IMR-90 (cell line): ENCODE measurements at places on chromosomes 1 and 21. TPM values are rescaled to one million over a fixed set of nuclear protein-coding genes. Genes with fewer than 3 reads are reported as not detected.

GRCh38 chr1:168467452-168467851 lies 76.3 kb downstream of the XCL2 start:
- no peak for DNase-seq

DNA sequence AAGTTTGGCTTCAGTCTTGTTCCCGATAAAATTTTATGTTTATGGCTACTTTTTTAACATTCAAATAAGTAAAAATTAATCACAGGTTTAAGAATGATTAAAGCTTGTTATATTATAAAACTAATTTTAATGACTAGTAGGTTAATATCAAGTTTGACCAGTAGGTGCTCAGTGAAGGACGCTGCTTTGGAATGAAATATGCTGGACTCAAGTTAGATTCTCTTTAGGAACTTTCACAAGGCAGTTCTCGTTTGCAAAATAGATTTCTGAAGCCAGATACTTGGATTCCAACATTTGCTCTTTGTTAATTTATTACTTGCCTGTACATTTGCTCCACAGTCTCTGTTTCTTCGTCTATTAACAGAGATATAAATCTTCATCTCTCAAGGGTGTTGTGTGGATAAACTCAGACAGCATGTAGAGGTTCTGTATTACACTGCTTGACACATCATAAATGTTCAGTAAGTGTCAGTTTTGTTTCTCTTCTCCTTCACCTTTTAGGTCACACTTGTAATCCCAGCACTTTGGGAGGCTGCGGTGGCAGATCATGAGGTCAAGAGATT lies 432.8 kb upstream of the CHRM3 start:
- DNase-seq, result no peak

DNA sequence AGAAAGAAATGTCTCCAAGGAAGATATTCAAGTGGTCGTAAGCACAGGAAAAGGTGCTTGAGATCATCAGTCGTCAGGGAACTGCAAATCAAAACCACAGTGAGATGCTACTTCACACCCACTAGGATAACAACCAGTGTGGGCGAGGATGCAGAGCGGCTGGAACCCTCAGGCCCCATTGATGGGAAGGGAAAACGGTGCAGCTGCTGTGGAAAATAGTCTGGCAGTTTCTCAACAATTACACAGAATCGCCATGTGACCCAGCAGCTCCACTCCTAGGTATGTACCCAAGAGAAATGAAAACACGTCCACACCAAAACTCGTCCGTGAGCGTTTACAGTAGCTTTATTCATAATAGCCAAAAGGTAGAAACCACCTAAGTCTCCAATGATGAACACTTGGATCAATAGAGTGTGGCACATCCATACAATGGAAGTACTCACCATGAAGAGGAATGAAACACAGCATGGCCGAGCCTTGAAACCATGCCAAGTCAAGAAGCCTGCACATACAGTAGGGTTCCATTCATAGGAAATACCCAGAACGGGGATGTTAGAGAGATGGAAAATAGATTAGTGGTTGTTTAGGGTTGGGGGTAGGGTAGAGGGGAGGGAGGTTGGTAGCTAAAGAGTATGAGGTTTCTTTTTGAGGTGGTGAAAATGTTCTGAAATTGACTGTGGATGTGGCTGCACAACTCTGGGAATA lies 6.1 kb downstream of the DFFB start:
- DNase-seq, result no peak

DNA sequence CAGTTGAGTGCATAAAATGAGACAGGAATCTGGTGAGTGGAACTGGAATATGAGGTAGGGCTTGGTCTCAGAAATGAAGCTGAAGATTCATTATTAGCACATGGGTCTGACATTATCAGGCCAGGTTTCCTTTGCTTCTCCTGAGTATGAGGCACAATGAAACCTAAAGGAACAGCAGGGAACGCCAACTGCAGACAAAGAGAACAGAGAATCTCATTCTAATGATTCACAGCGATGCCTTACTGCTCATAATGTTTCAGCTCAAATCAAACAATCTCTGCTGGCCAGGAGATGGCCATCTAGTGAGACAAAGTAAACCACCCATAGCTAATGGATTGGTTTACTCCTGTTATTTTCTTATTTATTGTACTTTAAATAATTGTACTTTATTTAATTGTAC lies 133.5 kb downstream of the C1orf21 start:
- DNase-seq, result no peak

GRCh38 chr1:84996846-84997666 lies at the start of gene MCOLN2:
Gene MCOLN2, minus strand, starts transcription at chr1:84997113. Its CDS starts 241 bp downstream, at chr1:84996872.
- DNase-seq, result peak; percentile 1

GRCh38 chr1:46158312-46159281 lies 16.3 kb upstream of the TSPAN1 start:
- no peak for DNase-seq

- peak; percentile 56 for DNase-seq
These were observed 72.8 kb downstream of the S1PR1 start for GRCh38 chr1:101309334-101310311.

- DNase-seq, result no peak
These were observed 37.3 kb downstream of the ZC3H11B start for GRCh38 chr1:219575563-219575962.

The AUNIP gene
- 3.9 and 5.0 TPM in 2 replicates for total RNA-seq

The FAM72C gene
- 0.72 and 0.83 TPM in 2 replicates for total RNA-seq
